ENCODE measurements at places on chromosomes 3 and 15.

GRCh38 chr15:72758182-72758581 is 25.4 kb downstream of the ADPGK start:
- no peak for DNase-seq

DNA sequence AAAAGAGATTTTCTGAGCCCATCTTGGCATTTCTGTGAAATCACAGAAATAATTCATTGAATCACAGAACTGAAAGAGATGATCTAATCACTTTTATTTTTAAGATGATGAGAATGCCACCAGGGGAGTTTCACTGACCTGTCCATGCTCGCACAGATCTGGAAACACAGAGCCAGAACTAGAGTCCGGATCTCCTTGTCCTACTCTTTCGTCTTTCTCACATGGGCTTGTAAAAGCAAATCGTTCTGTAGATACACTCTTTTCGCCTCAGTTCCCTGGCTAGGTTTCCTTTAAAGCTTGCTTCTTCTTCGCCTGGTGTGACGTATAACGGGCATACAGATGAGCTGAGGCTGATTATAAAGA is 122.5 kb upstream of the SPRED1 start:
- no peak for DNase-seq

- no peak for DNase-seq
Measured at GRCh38 chr3:61601831-61602230, 40.5 kb downstream of the PTPRG start.

- DNase-seq = no peak
Measured at GRCh38 chr15:31442699-31443111, 116.1 kb downstream of the KLF13 start.

DNA sequence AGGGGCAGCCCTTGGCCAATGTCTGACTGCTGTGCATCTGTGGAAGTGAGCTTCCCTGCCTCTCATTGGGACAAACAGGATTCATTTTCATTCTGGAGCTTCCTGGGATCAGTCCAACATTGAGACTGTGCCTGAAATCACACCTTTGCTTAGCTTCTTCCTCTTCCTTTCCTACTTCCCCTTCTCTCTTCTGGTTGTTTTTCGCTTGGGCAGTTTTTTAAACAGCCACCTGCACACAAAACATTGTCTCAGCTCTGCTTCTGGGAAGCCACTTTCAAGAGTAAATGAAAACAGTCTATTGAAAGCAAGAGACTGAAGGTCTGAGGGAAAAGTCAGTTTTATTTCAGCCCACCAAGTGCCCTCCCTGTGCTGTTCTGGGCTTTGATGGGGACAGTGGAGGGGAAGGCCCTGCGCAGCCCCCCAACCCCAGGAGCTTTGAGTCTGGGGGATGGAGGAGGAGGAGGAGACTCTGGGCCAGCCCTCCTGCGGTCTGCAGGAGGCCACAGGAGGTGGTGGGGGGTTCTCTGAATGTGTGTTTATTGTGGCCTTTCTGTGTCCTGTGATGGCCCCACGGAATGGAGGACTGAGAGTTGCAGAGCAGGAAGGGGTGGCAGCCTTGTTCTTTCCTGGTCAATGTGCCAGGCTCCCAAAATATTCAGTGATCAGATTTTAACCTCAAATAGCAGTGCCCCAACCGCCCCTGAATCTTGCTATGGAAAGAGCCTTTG is 7.8 kb upstream of the ISLR2 start:
- no peak for DNase-seq

GRCh38 chr3:132840201-132840700 is 118.0 kb upstream of the NPHP3 start:
- DNase-seq = no peak

DNA sequence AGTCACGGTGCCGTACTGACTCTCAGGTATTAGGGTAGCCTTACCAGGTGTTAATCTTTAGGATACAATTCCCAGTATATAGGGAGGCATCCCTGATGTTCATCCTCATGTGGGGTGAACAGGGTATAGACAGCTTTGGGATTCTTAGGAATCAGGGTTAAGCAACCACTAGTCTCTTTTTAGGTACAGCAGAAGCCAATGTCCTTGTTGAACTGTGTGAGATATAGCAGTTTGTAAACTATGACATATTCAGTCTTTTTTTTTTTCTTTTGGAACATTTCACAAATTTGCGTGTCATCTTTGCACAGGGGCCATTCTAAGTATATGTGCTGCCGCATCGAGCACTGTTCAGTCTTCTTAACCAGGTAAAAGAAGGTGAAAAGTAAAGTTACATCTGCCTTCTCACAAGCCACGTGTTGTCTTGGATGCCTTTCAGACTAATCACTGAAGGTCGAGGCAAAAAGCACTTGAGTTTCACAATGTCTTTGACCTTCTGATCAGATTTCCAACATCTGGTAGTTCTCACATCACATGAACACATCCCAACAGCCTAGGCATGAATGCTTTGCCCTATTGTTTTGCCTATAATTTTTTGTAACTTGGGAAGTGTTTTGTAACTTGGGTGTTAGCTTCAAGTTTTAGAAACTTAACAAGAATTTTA is 17.2 kb downstream of the TSEN2 start:
- no peak for DNase-seq

DNA sequence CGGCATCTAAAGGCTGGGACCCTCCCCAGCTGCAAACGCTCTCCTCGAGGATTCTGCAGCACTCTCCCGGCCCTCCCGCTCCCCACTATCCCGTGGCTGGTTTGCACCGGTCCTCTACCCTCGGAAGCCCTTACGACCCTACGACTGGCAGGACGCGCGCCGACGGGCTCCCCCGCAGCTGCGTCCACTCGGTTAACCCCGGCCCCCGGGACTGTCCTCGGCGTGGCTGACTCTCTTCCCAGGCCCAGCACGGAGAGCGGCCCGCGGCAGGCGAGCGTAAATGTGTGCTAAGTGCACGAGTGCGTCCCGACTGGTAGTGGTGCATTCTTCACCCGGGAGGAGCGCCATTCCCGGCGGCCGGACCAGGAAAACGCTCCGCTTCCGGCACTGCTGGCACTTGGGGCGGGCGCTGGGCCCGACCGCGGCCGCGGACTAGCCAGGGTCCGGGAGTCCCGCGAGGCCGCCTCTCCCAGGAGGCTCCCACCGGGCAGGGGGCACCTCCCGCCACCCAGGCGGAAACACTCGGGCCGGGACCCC is 508 bp downstream of the GORASP1 start:
- DNase-seq = no peak

DNA sequence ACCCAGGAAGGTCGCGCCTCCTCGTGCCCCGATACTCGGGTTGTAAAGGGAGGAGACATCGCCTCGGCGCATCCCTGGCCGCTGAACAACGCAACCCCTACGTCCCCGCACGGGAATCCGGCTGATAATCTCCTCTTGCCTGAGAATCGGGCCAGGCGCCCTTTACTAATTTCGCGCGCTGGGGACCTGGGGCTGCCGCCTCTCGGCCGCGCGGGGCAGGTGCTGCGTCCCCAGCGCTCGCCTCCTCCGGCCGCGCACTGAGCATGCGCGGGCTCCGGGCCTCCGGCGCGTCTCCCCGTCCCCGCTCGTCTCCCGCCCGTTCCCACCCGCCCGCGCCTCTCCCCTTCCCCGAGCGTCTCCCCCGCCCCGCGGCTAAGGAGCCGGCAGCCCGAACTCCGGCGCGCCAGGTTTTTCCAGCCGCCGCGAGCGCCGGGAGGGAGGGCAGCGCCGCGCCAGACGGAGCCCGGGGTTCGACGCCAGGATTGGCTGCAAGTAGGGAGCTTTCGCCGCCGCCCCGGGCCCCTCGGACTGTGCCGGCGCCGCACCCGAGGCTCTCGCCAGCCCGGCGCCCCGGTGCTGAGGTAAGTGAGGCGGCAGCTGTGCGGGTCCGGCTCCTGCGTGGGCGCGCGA is at the start of gene CNTN4:
Gene CNTN4 (plus strand): TSS at position 469 of the 630 bp plus-strand sequence.
- no peak for DNase-seq

- DNase-seq = no peak
Measured at GRCh38 chr15:69979262-69979661, 118.5 kb downstream of the TLE3 start.

DNA sequence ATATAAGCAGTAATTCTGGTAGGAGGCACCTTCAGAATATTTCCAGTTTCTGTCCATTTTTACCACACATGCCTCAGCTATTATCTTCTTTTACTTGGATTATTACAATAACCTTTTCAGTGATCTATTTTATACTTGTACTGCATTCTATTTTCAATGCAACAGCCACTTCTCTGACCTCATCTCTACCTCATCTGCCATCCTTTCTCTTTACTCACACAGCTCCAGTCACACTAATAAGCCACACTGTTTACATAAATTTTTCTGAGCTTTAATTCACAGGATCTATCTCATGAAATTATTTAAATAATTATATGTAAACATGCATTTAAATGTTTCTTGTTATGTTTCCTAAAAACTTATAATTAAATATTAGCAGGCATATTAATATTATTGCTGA is 47.3 kb upstream of the BCHE start:
- no peak for DNase-seq

GRCh38 chr3:80157546-80157945 is 389.7 kb upstream of the ROBO1 start:
- no peak for DNase-seq

- no peak for DNase-seq
Measured at GRCh38 chr15:69463182-69463756, 10.7 kb downstream of the RPLP1 start.

DNA sequence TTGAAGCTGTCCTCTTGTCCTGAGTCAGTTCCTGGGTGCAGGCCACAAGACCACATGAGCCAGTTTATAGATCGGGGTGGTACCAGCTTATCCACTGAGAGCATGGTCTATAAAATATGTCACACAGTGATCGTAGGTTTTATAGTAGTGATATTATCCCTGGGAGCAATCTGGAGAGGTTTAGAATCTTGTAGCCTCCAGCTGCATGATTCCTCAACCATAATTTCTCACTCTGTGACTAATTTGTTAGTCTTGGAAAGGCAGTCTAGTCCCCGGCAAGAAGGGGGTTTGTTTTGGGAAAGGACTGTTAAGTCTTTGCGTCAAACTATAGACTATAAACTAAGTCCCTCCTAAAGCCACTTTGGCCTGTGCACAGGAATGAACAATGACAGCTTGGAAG is 693.0 kb upstream of the CADM2 start:
- DNase-seq = no peak

DNA sequence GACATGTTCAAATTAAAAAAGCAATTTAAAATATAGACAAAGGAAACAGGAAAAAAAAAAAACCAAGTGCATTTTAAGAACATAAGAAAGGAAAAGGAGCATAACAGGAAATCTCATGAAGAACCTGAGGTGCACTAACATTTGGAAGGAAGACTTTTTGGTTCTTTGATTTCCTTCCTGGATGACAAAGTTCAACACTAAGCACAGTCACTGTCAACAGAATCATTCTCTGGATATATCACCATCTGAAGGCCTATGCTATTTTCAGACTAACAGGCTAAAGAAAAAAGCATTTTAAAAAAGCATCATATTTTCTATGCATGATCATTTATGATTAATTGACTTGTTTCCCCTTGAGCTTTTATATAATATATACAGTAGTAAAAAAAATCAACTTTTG is 349.6 kb downstream of the PLCL2 start:
- no peak for DNase-seq

DNA sequence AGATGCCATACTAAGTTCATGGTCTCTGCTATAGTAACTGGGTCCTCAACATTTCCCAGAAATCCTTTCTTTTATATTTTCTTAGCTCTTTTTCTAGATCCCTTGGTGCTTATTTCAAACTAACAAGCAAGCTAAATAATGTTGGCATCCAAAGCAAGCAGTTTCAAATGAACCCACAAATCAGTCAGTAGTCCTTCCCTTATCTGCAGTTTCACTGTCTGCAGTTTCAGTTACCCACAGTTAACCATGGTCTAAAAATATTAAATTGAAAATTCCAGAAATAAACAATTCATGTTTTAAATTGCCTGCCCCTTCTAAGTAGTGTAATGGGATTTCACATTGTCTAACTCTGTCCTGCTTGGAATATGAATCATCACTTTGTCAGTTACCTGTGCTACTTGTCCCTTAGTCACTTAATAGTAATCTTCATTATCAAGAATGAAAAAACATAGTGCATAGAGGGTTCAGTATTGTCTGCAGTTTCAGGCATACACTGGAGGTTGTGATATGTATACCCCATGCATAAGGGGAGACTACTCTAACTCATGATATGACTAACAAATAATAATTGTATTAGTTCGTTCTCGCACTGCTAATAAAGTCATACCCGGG is 633.7 kb downstream of the MECOM start:
- DNase-seq = no peak
